Right renal pelvis (tissue), 4 donors: ENCODE measurements at places on chromosomes 11 and 22. TPM values are rescaled to one million over a fixed set of nuclear protein-coding genes. Genes with fewer than 3 reads are reported as not detected.

DNA sequence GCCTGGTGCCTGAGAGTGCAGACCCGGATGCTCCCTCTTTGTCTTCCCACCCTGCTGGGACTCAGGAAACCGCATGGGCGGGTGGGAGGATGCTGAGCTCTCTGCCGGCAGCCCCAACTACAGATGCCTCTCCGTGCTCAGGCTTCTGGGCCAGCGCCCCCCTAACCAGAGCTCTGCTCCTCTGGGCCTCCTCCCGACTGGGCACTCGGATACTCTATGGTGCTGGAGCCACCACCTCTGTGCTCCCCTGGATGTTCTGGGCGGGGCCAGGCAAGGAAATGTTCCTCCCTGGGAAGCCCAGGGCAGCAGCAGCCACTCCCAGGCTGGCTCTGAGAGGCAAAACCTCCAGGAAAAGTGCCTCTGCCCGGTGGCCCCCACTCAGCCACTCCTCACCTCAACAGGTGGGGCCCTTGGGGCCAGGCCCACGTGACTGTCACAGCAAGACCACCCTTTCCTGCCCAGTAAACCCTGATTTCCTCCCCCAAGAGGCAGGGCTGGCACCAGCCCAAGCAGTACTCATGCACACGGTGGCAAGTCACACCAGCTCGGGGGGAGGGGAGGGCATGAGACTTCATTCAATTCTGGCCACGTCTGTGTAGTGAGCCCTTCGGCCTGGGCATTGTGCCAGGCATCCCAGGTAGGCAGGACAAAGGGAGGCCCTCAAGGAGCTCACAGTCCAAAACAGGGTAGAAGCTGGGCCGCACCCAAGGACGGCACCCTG, 54.7 kb upstream of the TCF20 start:
- DNase-seq: no peak

DNA sequence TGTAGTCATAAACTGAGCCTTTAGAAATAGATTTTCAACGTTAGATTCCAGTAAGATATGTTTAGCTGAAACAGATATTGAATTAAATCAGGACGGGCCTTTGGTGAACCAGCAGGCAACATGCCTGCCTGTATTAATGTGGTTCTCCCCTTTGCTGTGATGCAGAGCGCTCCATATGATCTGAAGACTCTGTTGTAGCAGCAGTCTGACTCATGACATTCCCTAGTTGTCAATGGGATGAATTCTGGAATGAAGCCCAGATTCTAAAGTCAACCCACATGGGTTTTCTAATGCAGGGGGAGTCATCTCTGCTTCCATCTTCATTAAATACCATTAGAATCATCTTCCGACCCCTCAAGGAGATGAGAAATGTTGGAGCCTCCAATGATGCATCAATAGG, 864.5 kb downstream of the NTM start:
- DNase-seq: no peak

GRCh38 chr11:69238573-69239351, 55.2 kb upstream of the MYEOV start:
- DNase-seq: no peak

DNA sequence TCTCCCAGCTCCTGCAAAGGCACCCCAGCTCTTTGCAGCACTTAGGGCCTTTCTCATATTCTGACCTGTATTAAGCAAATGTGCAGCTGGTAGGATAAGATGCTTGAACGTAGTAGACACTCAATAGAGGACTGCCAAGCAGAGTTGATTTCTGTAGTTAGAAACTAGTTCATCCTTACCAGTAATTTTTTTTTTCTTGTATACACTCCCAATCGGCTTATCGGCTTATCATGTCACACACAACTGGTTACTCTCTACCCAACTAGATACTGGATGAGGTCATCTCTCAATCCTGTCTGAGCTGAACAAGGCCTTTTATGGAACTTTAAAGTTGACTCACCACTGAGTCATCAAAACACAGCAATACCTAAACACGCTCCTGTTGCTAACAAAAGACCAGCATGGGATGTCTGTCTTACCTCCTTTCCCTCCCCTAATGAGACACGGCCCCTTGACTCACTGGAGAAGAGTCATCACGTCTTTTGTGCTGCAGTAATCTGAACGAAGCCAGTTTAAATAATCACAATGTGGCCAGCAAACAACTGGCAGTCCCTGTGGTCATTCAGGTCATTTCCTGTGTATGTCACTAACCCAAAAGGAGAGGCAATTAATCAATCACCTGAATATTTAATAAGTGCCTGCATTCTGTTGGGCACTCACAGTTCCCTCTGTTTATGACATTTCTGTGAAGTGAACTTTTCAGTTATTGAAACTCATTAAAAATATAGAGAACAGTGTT, 7.5 kb upstream of the WEE1 start:
- no peak for DNase-seq

DNA sequence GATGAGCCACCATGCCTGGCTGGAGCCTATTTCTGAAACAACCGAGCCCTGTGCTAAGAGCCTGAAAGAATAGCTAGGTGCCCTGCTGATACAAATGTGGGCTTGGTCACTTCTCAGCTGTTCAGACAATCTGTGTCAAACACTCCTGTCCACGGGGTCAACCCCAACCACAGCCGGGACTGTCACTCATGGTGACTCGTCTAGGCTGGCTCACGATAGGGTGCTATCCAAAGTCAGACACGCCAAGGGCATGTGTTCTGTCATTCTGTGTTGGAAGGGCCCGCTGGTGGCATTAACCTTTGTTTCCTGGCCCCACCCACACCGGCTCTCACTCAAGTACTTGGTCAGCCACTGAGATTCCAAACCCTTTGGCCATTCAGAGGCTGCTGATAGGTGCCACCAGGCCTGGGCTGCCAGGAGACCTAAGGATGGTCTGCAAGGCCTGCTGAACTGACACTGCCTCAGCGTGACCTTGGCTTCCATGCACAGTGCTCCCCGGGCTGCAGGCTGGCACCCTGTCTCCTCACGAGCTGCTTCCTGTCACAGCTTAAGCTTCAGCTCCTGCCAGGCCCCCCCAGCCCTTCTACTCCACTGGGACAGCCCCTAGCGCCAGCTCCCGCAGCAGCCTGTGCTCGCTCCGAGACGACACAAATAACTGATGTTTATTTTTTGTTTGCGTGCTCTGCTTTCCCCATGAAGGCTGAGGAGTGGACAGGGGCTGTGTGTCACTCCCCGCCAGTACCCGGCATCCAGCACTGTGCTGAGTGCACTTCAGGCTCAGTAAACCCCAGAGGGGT, 14.2 kb upstream of the CDC42BPG start:
- no peak for DNase-seq

- no peak for DNase-seq
Measured at GRCh38 chr11:29518389-29519174, 498.2 kb downstream of the KCNA4 start.

GRCh38 chr11:60996381-60997138, 25.1 kb downstream of the CD6 start:
- no peak for DNase-seq

- no peak for DNase-seq
Measured at GRCh38 chr11:60995798-60996197, 24.3 kb downstream of the CD6 start.

DNA sequence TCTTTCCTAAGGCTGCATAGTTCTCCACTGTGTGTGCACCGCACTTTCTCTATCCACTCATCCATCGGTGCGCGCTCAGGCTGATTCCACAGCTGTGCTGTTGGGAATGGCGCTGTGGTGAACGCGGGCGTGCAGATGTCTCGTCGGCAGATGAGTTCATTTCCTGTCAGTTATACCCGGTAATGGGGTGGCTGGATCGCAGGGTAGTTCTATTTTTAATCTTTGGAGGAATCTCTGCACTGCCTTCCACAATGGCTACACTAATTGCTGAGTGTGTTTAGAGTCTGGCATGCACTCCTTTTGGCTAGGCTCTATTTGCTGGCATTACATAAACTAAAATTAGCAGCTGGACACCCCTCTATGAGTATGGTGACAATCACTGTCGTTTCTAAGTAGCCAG, 27.9 kb upstream of the KRTAP5-7 start:
- DNase-seq: no peak

Gene OTOG
- polyA plus RNA-seq: 0.32 TPM
